Psoas muscle (tissue), 8 donors: ENCODE measurements at places on chromosomes 5 and 9. TPM values are rescaled to one million over a fixed set of nuclear protein-coding genes. Genes with fewer than 3 reads are reported as not detected.
A peak's percentile ranks its signal among the peaks of the same experiment; 100 is the strongest.

- no peak for DNase-seq
Measured at GRCh38 chr5:178116143-178116885, 3.0 kb downstream of the N4BP3 start.

GRCh38 chr5:3671337-3671736, 75.7 kb downstream of the IRX1 start:
- no peak for DNase-seq

GRCh38 chr5:10946050-10946449, 185.0 kb upstream of the DAP start:
- no peak for DNase-seq

GRCh38 chr9:111375817-111376564, 46.0 kb upstream of the OR2K2 start:
- no peak for DNase-seq

- DNase-seq, result no peak
Measured at GRCh38 chr5:151417712-151418111, 29.7 kb upstream of the SLC36A1 start.

DNA sequence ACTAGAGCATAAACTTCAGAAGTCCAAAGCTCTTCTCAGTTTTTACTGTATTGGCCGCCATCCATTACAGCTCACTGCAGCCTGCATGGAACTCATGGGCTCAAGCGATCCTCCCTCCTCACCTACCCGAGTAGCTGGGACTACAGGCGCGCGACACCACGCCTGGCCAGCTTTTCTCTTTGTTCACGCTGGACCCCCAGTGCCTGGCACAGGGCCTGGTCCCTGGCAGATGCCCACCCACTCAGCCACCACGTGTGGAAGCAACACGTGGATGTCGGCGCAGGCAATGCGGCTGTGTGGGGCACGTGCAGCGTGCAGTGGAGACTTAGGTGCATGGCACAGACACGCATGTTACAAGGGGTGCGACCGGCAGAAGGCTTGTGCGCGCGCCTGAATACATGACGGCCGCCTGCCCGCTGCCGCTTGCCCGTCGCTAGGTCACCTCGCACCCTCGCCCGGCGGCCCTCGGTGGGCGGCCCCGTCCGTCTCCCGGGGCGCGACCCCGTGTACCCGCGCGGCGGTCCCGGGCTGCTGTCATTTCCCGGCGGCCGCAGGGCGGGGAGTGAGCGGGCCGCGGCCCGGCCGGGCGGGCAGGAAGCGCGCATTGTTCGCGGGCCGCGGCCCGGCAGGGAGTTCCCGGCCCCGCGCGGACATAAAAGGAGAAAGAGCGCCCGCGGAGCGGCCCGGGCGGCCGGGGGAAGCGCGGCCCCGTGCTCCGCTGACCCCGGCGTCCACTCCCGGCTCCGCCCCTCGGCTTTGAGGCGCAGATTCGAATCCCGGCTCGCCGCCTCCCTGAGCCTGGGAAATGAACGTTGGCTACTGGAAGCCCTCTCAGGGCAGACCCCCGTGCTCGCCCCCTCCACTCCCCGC, 24.1 kb upstream of the PTGS1 start:
- peak; percentile 68 for DNase-seq

The ACTBL2 gene
- not detected for polyA plus RNA-seq

The GABRA1 gene
- 0.05 TPM for polyA plus RNA-seq

The IER5L gene
- polyA plus RNA-seq, result 1.4 TPM
